ENCODE measurements at places on chromosomes 13 and 19.

DNA sequence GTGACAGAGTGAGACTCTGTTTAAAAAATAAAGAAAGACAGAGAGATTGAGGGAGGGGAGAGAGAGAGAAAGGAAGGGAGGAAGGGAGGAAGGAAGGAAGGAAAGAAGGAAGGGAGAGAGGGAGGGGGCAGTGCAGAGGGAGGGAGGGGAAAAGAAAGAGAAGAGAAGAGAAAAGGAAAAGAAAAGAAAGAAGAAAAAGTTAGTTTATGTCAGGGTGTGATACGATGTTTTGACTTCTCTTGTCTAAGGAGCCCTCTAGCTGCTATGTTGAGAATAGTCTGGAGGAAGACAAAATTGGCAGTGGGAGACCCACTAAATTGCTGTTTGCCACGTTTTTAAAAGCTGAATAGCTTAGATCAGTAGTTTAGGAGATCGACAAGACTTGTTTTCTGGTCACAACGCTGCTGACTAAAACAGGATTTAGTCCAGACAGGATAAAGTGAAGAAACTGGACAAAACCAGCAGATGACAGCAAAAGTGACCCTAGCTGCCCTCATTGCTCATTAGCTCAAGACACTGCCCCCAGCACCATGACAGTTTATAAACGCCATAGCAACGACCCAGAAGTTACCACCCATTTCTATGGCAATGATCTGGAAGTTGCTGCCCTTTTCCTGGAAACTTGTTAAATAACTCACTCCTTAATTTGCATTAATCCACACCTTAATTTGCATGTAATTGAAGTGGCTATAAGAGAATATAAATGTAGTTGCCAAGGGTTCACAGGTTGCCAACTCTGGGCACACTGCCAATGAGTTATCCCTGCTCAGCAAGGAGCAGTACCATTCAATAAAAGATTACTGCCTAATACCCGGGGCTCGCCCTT, 11.1 kb downstream of the TEX101 start:
- no peak for DNase-seq

DNA sequence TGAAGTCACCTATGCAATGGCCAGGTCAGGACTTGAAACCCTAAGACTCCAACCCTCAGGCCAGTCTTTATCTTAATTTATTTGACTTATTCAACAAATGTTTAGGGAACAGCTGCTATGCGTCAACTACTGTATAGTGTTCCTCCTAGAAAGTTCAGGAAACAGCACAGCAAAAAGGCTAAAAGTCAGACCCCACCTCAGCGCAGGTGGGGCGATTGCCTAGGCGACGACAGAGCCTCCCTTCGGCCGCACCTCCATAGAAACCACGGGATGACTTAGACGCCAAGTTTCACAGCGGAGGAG, 502 bp downstream of the VRK3 start:
- DNase-seq = no peak

DNA sequence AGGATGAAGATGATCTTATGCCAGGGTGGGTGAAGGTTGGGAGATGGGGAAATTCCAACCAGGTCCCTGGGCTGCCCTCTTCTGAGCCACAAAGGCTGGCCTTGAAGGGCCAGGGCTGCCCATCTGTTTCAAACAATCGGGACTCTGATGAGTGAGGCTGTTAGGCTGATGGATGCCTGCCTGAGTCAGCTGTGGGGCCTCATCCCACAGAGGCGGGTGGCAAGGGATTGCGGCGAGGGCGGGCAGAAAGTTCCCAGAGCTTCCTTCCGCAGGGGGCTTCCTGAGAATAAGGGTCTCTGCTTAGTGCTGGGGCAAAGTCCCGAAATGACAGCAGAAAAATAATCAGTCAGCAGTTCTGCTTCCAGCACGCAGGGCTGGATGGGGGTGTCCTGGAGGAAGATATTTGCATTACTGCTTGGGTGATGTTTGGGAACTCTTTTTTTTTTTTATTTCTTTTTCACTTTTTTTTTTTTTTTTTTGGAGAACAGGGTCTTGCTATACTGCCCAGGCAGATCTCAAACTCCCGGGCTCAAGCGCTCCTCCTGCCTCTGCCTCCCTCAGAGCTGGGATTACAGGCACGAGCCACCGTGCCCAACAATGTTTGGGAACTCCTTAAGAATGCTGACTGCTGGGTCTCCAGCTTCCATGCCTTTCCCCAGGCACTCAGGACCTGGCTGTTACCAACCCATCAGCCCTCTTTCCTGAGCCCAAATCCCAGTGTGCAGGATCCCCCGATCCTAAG, 14.1 kb downstream of the SH3GL1 start:
- no peak for DNase-seq

- DNase-seq = no peak
These were observed 570.9 kb downstream of the GPC6 start for GRCh38 chr13:93797463-93797862.

Data from Jurkat, Clone E6-1 (cell line).